ENCODE measurements at places on chromosomes 5 and 9.

DNA sequence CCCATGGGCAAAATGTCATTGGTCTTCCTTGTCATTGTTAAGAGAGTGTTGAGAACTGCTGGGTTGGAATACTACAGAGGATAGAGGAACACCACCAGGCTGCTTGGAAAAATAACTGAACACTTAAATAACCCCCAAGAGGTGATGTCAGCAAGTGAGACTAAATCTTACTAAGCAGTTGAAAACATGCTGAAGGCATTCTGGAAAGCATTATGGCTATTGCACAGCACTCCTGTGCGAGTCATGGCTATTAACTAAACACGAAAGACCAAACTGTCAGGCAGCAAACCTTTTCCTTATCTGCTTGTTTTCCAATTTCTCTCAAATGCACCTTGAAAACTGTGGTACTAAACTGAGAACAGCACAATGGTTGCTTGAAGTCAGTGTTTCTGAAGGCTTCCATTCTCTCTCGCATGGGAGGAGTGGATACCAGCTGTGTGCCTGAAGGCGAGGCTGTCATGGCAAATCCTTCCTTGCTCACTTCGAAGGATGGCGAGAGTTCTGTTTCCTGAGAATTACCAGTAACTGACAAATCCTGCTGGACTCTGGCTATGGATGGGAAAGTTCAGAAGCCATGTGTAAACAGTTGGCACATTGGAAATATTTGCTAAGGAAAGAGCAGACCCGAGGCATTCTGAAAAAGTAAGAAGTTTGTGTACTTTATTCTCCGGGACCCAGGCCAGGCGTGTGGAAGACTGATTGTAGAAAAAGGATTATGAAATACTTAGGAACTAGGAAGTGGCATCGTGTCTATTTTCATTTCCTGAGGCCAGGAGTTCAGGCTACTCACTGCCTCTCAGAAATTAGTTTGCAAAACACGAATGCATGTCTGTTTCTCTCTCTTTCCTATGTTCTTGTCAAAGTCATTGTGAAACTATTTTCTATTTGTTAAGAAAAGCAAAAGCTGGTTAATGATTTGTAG, 182.1 kb downstream of the DMRT2 start:
- peaks cover 5% of the 10 kb centered on the region for H3K27me3 ChIP-seq
- no peak for DNase-seq
- no peak overlapping the region for H3K27ac ChIP-seq

DNA sequence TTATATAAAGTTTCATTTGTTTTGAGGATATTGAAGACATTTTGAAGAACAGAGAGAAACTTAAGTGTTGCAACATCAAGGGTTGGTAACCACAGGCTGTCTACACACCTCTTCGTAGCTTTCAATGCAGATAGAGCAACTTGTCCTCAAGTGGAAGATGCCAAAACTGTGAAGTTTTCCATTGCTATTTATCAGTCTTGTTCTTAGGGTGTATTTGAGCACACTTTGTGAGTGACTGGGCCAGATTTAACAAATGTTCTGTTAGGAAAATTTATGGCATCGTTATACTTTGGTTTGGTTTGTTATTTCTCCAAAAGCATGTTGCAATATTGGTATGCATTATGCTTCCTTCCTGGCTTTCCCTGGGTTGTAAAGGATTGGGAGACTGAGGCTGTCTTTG, 31.6 kb downstream of the NNT start:
- H3K4me3 ChIP-seq = no peak overlapping the region
- no peaks in the 10 kb centered on the region for H3K27me3 ChIP-seq
- DNase-seq = no peak

DNA sequence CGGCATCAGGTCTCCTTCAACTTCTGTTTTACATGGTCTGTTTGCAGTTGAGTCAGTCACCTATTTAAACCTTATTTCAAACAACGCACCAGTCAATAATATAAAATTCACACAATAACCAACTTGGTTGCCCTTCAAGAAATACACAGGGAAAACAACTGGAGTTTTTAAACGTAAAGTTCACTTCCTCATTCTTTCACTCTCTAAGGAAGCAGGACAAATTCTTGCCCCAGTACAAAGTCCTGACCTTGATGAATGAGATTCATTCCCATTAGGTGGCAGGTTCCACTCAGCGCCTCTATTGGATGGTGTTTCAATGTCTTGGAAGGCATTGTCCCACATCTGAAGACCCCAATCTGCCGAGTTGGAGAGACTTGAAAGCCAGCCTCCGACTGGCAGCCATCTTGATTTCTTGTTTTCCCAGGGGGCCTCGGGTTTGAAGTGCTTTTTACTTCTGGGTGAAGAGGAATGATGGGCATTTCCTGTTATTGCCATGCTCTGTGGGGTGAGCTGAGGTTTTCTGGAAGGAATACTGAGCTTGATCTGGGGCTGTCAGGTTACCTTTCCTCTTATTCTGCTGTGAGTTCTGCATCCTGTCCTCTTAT, 105.0 kb downstream of the ACER2 start:
- no peaks in the 10 kb centered on the region for H3K36me3 ChIP-seq
- no peak overlapping the region for H3K27ac ChIP-seq
- no peak for DNase-seq

DNA sequence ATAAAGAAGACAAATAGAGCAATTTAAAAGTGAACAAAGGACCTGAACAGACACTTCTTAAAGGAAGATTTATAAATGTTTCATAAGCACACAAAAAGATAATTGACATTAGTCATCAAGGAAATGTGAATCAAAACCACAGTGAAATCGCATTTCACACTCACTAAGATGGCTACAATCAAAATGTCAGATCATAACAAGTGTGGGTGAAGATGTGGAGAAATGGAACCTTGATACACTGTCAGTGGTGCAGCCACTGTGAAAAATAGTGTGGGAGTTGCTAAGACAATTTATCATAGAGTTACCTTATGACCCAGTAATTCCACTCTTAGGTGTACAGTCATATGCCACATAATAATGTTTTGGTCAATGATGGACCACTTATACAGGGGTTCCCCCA, 54.5 kb upstream of the HTR4 start:
- peaks cover 33% of the 10 kb centered on the region for H3K4me1 ChIP-seq
- peaks cover 35% of the 10 kb centered on the region for H3K27me3 ChIP-seq

- no peak overlapping the region for H3K4me3 ChIP-seq
- H3K27ac ChIP-seq = no peak overlapping the region
- peaks cover 25% of the 10 kb centered on the region for H3K4me1 ChIP-seq
- peaks cover 58% of the 10 kb centered on the region for H3K36me3 ChIP-seq
These were observed 8.5 kb downstream of the PAIP1 start for GRCh38 chr5:43548358-43548757.

DNA sequence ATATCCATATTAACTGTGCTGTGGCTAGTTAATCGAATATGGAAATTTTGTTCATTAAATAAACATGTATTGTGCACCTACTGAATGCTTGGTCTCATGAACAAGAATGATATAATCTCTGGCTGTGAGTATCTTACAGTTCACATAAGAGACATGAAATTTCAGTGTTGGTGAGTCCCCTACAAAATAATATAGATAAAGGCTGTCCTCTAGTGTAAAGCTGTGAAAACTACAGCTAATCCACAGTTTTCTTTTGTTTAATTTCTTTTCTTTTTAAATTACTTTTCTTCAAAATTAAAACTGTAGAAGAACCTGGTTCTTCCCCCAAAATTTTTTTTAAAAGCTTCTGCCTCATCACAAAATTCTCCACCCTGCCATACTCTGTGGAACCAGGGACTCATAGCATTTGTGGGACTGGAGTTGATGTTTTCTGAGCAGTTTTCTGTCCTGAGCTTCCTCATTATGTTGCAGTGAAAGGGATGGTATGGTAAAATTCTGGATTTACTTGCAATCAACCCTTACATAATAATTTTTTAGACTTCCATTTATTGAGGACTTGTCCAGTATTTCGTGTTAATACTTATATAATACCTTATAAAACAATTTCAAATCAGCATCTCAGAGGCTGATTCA, 135.0 kb downstream of the STK32A start:
- H3K27me3 ChIP-seq = peaks cover 2% of the 10 kb centered on the region
- no peak overlapping the region for H3K27ac ChIP-seq
- no peaks in the 10 kb centered on the region for H3K4me1 ChIP-seq

DNA sequence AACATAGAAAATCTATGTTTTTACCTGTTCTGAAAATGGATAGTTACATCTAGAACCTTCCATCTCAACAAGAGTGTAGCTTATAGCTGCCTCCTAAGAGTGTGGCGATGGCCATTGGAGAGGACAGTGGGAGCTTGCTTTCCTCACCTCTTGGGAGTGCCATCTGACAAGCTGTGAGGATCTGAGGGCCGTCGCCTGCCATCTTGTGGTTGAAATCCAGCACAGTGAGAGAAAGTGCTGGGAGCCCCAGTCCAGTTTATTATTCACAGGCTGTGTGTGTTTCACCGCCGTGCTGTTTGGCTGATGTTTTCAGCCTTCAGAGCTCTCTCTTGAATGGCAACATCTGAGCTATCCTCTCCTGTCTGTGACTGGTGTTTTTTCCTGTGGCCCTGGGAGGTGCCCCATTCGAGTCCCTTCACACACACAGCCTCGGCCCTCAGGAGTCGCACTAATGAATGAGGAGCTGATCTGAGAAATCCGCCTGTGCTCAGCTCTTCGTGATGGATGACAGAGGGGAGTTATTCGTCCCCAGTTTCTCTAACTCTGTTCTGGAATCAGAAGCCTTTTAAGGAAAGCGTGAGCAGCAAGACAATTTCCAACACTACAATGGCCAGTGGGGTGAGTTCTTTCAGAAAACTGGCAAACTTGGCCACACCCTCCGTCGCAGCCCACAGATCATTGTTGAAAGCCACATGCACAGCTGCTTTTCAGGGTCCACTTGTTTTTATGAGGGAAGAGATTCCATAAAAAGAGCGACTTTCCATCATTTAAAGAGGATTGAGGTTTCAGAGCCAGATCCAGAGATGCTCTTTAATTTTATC, 170.3 kb downstream of the PDZD2 start:
- no peak overlapping the region for H3K27ac ChIP-seq
- H3K4me1 ChIP-seq = no peaks in the 10 kb centered on the region
- H3K36me3 ChIP-seq = no peaks in the 10 kb centered on the region
- no peaks in the 10 kb centered on the region for H3K27me3 ChIP-seq

- no peaks in the 10 kb centered on the region for H3K36me3 ChIP-seq
- DNase-seq = peak; percentile 11
- H3K4me1 ChIP-seq = peaks cover 1% of the 10 kb centered on the region
- H3K4me3 ChIP-seq = no peak overlapping the region
These were observed 190.2 kb downstream of the CACNA1B start for GRCh38 chr9:138067613-138068367.

GRCh38 chr5:128480906-128481633, 57.0 kb downstream of the FBN2 start:
- H3K4me3 ChIP-seq = no peak overlapping the region
- DNase-seq = no peak
- H3K4me1 ChIP-seq = no peaks in the 10 kb centered on the region
- no peaks in the 10 kb centered on the region for H3K36me3 ChIP-seq
- no peaks in the 10 kb centered on the region for H3K27me3 ChIP-seq

DNA sequence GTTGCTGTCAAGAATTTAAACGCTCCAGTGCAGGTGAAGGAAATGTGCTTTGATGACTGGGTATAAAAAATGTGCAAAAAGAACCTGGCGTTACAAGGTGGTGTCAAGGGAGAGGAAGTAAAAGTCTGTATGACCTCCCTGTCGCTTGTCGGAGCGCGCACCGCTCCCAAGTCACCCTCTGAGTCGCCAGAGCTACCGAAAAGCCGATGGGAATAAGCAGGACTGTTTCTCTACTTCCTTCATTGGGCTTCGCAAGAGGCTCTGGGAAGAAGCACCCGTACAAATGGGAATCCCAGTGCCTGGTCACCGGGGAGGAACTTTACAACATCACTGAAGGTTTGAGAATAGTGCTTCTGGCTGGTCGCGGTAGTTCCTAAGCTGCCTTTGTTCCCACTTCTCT, 1.3 kb upstream of the DMRT2 start:
- H3K36me3 ChIP-seq = no peaks in the 10 kb centered on the region
- peak overlapping the region; percentile 78 for H3K4me3 ChIP-seq
- H3K4me1 ChIP-seq = peaks cover 55% of the 10 kb centered on the region
- H3K27me3 ChIP-seq = peaks cover 94% of the 10 kb centered on the region
- no peak for DNase-seq

- H3K27me3 ChIP-seq = peaks cover 16% of the 10 kb centered on the region
- no peak overlapping the region for H3K4me3 ChIP-seq
- H3K27ac ChIP-seq = no peak overlapping the region
- no peak for DNase-seq
- H3K36me3 ChIP-seq = no peaks in the 10 kb centered on the region
These were observed 118.9 kb upstream of the ADRA1B start for GRCh38 chr5:159797261-159797970.

GRCh38 chr5:157961176-157961575, 102.2 kb upstream of the CLINT1 start:
- peaks cover 3% of the 10 kb centered on the region for H3K27me3 ChIP-seq
- H3K4me1 ChIP-seq = peaks cover 6% of the 10 kb centered on the region
- DNase-seq = no peak
- no peak overlapping the region for H3K27ac ChIP-seq
- no peak overlapping the region for H3K4me3 ChIP-seq

GRCh38 chr5:14512574-14512973, 69.0 kb upstream of the OTULINL start:
- H3K4me3 ChIP-seq = no peak overlapping the region
- DNase-seq = no peak
- no peak overlapping the region for H3K27ac ChIP-seq
- H3K27me3 ChIP-seq = no peaks in the 10 kb centered on the region

- H3K27ac ChIP-seq = no peak overlapping the region
- H3K36me3 ChIP-seq = peaks cover 12% of the 10 kb centered on the region
- no peak overlapping the region for H3K4me3 ChIP-seq
- peaks cover 80% of the 10 kb centered on the region for H3K4me1 ChIP-seq
These were observed 47.8 kb downstream of the NR3C1 start for GRCh38 chr5:143355710-143356109.

GRCh38 chr5:176790941-176791340, 19.4 kb upstream of the UNC5A start:
- H3K27me3 ChIP-seq = peaks cover 69% of the 10 kb centered on the region
- H3K36me3 ChIP-seq = no peaks in the 10 kb centered on the region
- DNase-seq = no peak
- no peak overlapping the region for H3K4me3 ChIP-seq

DNA sequence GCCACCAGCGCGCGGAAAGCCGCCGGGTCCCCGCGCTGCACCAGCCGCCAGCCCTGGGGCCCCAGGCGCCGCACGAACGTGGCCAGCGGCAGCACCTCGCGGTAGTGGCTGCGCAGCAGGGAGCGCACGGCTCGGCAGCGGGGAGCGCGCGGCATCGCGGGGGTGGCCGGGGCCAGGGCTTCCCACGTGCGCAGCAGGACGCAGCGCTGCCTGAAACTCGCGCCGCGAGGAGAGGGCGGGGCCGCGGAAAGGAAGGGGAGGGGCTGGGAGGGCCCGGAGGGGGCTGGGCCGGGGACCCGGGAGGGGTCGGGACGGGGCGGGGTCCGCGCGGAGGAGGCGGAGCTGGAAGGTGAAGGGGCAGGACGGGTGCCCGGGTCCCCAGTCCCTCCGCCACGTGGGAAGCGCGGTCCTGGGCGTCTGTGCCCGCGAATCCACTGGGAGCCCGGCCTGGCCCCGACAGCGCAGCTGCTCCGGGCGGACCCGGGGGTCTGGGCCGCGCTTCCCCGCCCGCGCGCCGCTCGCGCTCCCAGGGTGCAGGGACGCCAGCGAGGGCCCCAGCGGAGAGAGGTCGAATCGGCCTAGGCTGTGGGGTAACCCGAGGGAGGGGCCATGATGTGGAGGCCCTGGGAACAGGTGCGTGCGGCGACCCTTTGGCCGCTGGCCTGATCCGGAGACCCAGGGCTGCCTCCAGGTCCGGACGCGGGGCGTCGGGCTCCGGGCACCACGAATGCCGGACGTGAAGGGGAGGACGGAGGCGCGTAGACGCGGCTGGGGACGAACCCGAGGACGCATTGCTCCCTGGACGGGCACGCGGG, at the start of gene TERT:
TERT (minus strand) TSS at position 234 of the 815 bp plus-strand sequence; CDS start at position 155, 79 bp downstream.
- H3K4me3 ChIP-seq = peak within 1 kb of the TSS; percentile 64
- DNase-seq = peak; percentile 92
- H3K36me3 ChIP-seq = peaks cover 12% of the 10 kb centered on the region
- peaks cover 16% of the 10 kb centered on the region for H3K4me1 ChIP-seq
